Activated effector memory CD4-positive, alpha-beta T cell treated with Interleukin-2 at 50 U/mL for 16 hours (primary cell): ENCODE measurements at places on chromosomes 11 and 22.

DNA sequence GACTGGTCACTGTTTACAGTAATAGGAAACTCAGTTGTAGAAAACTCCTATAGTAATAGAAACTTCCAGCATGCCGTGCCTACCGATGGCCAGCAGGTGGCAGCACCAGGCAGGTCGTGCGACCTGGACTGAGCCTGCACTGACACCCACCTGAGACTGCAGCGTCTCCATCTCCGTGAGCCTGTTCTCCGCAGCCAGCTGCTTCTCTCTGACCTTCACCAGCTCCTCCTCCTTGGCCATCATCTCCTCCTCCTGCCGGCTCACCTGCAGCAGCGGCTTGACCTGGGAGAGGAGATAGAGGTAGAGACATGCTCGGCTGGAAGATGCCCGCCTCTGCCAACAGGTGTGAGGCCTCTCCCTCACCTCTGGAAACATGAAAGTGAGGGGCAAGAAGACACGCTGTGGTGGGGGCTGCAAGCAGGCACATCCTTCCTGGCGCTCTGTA, 48.5 kb downstream of the APOL1 start:
- DNase-seq: peak; percentile 69

DNA sequence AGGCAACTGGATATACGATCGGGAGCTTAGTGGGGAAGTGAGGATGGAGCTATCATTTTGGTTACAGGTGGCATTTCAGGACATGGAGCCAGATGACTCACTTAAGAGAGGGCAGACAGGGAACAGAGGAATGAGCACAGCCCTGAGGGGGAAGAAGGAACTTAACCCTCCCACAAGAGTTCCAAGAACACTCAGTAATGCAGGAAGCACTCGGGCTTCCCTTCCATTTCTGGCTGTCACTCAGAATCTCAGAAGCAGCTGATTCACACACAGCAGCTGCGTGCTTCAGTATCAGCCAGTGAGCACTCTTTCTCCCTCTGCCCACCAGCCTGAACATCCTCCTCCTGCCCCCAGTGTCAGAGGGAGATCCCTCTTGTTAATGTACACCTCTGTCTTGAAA, 34.8 kb downstream of the EFCAB6 start:
- DNase-seq: no peak

DNA sequence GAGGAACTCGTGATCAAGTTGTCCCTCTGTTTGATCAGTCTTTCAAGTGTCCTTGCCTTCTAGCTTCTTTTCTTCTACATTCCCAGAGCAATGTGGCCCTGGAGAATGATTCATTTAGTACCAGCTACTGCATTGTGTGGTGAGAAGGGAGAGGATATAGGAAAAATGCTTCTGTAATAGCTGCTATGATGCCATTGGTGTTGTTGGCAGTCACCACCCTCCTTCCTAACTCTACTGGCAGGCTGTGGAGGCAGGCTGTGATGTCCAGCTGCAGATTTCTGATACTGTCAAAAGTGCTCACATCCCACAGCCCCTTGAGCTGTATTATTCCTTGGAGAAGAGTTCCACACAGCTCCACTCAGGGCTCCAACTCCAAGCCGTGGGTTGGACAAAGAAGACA, 52.8 kb downstream of the ENDOD1 start:
- DNase-seq: no peak

DNA sequence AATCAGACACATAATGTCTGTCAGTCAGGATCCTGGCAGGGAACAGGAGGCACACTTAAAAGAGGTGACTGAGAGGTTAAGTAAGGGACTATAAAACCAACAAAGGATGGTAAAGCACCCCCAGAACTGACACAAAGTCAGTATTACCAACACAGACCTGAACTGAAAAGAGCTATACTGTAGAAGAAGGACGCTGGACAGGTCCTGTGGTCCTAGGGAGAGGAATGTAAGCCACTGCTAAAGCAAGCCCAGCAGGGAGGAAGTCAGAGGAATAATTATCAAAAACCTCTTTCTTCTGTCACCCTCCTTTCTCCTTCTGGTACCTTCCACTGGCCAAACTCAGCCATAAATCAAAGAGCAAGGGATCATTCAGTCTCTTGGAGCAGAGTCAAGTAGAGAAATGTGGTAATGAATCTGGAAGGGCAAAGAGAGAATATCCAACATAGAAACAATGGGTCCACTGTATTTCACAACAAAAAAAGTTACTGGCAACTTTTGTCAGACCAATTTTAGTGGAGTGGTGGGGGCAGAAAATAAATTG, 33.4 kb upstream of the ANGPTL5 start:
- no peak for DNase-seq

DNA sequence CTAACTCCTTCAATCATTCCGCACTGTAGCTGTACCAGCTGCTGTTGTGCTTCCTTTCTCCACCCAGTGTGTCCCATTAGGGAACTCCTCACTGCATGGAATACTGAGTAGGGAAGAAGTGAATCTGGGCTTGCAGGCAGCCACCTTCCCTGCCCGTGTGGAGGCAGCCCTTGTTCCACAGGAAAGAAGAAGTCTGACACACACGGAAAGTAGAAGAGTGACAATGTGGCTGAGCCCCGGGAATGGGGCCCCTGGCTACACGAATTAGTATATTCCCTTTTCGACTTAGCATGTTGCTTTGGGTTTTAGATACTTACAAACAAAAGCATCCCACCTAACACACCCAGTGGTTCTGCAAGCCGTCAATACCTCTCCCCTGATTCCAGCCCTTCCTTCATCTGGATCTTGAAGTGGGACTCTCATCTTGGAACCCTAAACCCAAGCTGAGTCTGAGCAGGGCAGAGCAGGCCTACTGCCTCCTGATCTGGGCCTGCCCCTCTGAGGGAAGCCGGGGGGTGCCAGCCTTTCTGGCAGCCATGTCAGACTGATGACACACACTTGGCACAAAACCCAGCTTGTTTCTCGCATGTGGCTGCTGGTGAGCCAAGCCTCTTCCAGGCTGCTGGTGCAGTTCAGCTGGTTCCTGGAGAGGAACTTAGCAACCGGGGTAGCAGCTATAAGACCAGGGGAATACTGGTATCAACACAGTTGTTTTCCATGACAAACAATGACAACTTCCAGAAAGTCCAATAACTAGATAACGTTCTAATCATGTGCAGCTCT, 71.6 kb downstream of the C11orf58 start:
- DNase-seq: no peak

- DNase-seq: no peak
Observed at GRCh38 chr22:25637032-25637431, 72.6 kb downstream of the GRK3 start.

GRCh38 chr11:114265122-114265878, 30.9 kb upstream of the NNMT start:
- no peak for DNase-seq

- no peak for DNase-seq
Observed at GRCh38 chr11:126658306-126659056, 303.0 kb downstream of the ST3GAL4 start.

DNA sequence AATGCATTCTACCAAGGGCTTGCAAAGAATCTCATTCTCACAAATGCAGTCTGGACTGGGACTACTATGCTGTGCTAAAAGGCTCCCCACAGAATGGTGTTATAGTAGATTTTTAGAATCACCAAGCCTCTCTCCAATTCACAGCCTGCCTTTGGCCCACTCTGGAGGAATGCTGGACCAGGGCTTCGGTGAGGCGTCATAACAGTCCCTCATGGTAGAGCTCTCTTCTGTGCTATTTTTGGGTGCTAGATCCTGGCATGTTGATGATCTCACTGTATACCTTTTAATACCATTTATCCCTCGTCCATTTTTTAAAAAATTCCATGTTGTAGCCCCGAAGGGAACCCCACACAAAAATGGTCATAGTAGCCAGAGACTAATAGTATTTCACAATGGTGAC, 17.6 kb downstream of the MAP6 start:
- no peak for DNase-seq

DNA sequence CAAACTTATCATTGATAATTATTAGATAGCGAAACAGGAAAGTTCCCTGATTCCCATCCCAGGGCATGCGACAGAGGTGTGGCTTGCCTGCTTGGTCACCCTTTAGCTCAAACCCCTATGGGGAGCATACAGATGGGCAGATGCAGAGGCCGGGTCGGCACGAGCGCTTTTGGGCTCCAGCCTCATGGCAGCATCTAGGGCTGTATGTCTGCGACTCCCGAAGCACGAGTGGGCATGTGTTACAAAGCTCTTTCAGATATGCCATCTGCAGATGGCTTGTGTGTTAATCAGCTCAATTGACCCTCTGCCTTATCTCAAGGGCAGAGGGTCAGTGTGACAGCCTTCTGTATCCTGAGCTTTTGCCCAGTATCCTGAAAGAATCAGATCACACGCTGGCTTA, 2069.3 kb upstream of the RAG2 start:
- no peak for DNase-seq

GRCh38 chr11:66559866-66560676, 8.3 kb downstream of the CTSF start:
- DNase-seq: no peak

DNA sequence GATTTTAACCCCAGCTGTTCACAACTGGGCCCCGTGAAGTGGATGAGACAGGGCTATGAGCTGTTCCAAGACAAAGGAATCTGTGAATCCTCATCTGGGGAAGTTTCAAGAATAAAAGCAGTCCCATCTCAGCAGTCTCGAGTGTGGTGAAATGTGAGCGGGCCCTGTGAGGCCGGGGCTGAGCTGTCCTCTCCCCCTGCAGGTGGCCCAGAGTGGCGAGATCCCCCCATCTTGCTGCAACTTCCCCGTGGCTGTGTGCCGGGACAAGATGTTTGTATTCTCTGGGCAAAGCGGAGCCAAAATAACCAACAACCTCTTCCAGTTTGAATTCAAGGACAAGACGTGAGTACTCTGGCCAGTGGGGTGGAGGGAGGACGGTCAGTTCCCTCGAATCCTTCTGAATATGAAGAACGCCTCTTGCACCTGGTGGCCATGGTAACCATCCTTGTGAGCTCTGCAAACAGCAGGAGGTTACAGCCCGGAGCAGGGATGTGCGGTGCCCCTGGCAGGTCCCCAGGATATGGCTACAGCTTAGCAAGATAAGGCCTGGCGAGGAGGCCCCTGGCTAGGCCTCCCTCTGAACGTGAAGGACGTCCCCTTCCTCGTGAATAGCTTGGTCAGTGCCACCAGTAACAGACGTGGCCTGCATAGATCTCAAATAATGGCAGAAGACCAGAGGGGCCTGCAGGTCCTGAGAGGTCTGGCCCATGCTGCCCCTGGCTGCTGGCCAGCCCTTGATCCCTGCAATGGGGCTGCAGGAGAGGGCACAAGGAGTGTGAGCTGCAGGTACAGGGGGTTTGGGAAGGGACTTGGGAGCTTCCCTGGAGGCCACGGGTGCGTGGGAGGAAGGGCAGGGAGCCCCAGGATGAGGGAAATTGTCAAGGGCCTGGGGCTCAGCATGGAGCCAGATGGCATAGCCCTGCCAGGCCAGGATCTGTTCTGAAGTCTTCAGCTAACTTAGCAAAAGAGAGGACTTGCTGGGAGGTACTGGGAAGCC, 8.4 kb downstream of the LZTR1 start:
- DNase-seq: no peak

GRCh38 chr22:45678961-45679912, 7.6 kb downstream of the ATXN10 start:
- DNase-seq: no peak

DNA sequence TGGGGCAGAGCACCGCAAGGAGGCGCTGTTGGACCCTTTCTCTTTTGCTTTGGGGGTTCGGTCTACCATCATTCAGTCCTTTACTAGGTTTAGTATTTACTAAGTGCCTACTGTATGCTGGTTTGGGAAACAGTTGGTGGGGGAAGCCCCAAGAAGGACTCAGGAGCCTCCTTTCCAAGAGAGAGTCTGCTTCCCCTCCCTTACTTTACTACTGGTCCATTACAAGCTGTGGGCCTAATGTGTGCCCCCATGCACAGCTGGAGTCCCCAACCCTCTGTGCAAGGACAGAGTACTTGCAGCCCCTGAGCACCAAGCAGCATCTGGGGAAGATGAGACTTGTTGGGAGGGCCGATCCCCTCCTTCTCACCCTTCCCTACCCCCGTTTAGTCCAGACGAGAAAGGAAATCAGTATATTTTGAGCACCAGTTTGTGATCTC, 876 bp upstream of the UBE2L6 start:
- DNase-seq: peak; percentile 81

DNA sequence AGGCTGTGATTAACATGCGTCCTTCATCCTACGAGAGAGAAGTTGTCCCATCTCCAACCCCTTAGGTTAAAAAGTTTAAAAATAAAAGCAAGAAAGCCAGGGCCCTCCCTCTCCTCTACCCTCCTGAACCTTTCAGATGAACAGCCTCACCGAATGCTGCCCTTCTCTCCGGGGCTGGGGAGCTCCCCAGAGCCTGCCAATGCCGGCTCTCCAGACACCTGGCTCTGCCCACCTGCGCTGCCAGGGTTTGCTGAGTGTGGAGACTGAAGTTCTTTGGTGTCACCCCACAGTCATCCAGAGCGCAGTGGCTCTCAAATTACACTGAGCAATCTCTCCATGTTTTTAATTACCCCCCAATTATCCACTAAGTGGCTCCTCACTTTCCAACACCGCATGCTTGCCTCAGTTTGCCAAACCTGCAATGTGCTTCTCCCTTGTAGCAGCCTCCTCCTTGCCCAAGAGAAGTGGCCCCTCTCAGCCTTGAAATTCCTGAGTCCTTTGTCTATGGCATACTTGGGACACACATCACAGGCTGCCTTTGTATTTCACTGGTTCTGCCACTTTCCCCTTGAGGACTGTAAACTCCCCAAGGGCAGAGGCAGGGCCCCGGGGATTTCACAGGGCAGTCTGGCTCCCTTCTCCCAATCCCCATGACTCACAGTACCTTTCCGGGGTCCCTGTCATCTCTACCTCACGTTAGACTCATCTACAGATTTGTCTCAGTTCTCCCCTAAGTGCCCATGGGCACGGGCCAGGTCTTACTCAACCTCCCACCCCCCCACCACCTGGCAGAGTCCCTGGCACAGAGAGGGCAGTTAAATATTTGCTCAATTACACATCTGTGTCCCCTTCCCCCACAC, 2.0 kb downstream of the MYH9 start:
- no peak for DNase-seq

DNA sequence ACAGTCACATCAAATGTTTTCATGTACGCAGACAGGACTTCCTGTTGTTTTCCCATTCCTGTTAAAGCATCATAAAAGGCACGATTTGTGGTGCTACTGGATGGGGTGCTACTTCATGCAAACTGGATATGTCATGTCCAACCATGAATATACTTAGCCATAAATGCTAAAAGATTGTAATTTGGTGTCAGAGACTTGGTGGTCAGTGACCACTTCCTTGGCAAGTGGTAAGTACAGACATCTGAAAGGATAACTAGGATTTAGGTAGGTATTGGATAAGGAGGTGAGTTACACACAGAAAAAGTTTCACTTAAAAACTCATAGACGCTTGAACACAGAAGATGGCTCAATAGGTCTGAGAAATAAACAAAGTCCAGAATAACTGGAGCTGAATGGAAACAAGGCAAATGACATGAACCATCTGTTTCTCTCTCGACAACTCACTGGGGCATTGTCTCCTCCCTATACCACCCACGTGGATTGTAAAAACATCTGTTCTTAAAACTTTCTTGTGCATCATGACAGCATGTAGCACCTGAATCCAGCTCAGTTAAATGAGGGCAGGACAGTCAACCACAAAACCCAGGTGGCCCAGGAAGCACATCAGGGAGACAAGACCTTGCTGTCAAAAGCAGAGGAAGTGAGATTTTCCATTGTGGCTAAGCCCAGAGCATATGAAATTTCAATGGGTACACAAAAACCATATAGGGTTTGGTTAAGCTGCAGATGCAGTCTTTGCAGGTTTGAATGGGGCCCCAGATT, 22.1 kb upstream of the IGLL5 start:
- no peak for DNase-seq

- DNase-seq: no peak
Observed at GRCh38 chr11:47506795-47507562, 46.0 kb downstream of the CELF1 start.
